ENCODE measurements at places on chromosomes 1 and 21.

GRCh38 chr1:63322944-63323864 is 837 bp downstream of the FOXD3 start:
- no peak for DNase-seq

DNA sequence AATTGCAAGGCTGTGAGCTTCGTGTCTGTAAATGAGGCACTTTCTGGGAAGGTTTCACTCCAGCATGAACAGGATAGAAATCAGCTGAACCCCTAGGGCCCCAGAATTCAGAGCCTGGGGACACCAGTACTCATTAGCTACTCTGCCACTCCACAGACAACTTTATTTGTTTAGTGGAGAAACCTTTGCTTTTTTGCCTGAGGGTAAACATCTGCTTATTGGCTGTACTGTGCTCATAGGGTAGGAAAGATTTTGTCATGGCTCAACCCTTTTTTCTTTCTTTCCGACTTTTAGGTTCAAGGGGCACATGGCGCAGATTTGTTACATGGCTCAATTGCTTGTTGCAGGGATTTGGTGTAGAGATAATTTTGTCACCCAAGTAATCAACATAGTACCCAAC is 138.4 kb upstream of the BACE2 start:
- DNase-seq, result no peak

- no peak for DNase-seq
Measured at GRCh38 chr1:18246543-18246942, 138.9 kb downstream of the IGSF21 start.

DNA sequence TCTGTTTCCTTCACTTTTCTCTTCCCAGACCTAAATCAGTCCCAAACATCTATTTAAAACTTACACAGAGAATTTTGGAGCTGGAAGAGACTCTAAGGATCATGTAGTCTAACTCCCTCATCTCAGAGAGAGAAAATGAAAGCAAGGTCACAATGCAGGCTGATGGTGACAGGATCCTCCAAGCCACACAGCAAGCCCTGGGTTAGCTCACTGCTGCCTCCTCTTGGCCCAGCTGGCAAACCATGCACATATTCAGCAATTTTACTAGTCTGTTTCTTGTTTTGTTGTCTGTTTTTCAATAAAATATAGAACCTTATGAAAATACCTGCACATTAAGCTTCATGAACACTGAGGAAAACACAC is 27.7 kb upstream of the LY9 start:
- peak; percentile 71 for DNase-seq

DNA sequence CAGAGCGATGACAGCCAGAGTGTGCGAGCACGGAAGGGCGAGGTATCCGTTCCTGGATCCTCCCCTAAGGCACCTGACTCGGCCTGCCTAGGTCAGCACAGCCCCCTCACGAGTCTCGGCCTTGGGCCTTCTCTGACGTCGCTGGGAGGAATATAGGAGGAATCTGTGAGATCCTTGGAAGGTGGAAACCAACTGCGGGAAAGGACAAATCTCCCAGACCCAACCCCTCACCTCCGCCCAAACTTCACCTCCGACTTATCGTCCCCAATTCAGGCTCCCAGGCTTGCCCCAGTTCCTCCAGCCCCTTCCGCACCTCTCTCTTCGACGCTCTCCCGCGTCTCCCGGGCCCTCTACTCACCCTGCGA is 494 bp downstream of the APH1A start:
- DNase-seq, result no peak

GRCh38 chr1:208332774-208333126 is 88.6 kb upstream of the PLXNA2 start:
- DNase-seq, result no peak
